Putamen (tissue), 1 donor: ENCODE measurements at places on chromosomes 2 and 18.

GRCh38 chr2:1680222-1681016 lies 63.9 kb downstream of the PXDN start:
- DNase-seq = no peak

DNA sequence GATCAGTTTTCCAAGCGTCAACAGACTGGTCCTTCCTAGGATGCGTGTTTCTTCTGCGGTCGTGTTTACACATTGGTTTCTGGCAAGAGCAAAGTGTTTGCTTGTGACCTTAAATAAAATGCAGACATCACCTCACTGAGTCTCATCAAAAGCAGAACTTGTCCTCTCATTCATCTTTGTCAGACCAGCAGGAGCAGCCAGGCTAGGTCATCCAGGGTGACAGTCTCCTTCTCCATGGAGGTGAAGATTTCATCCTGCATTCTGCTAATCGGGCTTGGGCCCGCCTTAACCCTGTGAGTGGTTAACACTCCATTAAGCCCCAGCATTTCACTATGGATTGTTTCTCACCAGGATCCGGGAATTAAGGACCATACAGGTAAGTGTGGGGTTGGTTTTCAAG lies 64.2 kb upstream of the PID1 start:
- DNase-seq = no peak

DNA sequence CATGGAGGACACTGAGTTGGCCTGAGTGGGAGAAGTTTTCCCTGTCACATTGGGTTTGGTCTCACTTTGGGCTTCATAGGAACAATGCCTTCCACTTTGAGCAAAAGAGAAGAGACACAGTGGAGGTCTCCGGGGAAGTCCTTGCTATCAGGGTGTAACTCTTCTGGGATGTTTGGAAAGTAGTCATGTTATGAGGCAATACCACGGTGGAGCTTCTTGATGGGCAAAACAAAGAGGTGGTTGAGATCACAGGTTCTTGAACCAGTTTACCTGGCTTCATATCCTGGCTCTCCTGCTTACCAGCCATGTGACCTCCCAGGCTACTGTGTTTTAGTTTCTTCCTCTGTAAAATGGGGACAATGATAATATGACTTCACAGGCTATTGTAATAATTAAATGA lies 478.6 kb downstream of the SLC4A3 start:
- DNase-seq = no peak

DNA sequence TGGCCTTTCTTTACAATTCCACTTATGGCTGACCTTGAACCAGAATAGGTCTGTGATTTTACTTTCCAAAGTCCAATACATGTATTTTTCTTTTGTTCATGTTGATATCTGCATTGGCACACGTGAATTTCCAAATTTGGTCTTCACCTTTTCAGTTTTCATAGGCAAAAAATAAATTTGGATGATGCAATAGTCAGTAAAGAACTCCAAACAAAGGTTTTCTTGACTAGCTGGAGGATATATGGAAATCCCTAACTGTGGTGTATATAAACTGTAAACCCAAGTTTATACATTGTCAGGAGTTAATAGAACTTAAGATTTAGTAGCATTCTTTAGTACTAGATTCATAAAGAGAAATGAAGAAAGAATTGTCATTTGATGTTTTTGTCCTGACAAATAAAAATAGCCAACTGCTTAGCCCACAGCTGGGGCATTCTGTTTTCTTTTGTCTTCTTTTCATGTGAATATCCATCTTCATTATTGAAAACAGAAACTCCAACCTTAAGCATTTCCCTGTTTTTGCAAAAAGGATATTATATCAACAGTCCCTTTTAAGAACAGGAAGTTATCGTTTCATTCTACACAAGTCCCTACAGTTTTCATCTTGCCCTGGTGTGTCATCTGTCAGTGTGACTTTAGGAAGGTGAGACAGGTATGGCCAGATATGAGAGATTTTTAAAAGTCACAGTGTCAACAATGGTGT lies 132.9 kb downstream of the BCL2 start:
- DNase-seq = no peak

GRCh38 chr2:96265349-96265839 lies 403 bp downstream of the TMEM127 start:
- peak; percentile 49 for DNase-seq

GRCh38 chr2:151999053-151999452 lies 99.8 kb downstream of the CACNB4 start:
- DNase-seq = no peak
